NCI-H460 (cell line): ENCODE measurements at places on chromosomes 7 and 10. TPM values are rescaled to one million over a fixed set of nuclear protein-coding genes. Genes with fewer than 3 reads are reported as not detected.

Gene VAX1
- total RNA-seq = 0.25 and 0.40 TPM in 2 replicates

Gene PRKCQ
- 0.22 TPM in 1 of 2 replicates, not detected in the other for total RNA-seq

Gene NPC1L1
- total RNA-seq = 0.09 TPM in 1 of 2 replicates, not detected in the other

Gene ICA1
- 17.1 and 24.1 TPM in 2 replicates for total RNA-seq

Gene SH2B2
- 3.2 and 3.3 TPM in 2 replicates for total RNA-seq
